ENCODE measurements at places on chromosomes 12 and 14.
A peak's percentile ranks its signal among the peaks of the same experiment; 100 is the strongest.

GRCh38 chr12:106134294-106134949 is 4.3 kb downstream of the NUAK1 start:
- no peak for DNase-seq

- DNase-seq = no peak
Observed at GRCh38 chr14:64841772-64842750, 37.6 kb downstream of the SPTB start.

DNA sequence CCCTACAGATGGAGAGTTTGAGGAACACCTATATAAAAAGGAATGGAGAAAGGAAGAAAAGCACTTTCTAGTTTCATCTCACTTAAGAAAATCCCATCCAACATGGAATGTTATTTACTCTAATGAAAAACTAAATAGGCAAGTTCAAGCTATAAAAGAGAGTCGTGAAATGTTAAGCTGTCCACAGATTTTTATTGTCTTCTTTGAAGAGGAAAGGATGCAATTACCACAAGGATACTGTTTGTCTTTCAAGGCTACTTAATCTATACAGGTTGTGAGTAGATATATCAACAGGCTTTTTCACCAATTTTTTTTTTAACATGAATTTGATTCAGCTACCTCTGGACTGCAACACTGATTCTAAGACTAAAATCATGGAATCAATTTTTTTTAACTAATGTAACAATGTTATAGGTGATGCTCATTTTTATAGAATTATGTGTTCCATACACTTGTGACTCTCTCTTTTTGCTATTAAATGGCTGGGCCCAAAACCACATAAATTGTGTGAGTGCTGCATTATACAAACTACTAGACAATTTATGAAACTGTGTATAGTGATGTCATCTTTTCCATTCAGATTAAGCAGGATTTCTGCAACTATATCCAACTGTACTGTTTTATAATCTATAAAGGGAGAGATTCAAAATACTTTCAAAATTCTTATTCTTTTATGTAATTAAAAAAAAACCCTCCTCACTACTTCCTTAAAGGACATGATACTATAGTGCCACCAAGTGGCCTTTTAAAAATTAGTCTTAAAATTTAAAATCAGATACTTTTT is 26.8 kb upstream of the BMAL2 start:
- no peak for DNase-seq

GRCh38 chr12:13918897-13919296 is 62.5 kb downstream of the GRIN2B start:
- no peak for DNase-seq

DNA sequence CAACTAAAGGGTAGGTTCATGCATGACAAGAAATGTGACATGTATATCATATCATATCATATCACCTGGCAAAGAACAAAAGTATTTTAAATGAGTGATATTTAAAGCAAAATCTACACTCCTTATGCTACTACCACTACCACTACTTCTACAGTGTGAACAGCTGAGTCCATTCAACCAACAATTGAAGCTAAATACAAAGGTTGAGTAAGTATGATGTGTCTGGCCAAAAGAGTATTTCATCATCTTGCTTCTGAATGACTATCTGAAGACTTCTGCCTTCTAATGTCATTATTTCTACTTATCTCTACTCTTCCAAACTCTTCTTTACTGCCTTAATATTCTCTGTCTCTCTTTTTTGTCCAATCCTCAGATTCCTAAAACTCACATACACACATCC is 292.6 kb upstream of the CAND1 start:
- DNase-seq = no peak

- DNase-seq = no peak
Observed at GRCh38 chr12:32146074-32146873, 39.6 kb downstream of the BICD1 start.

- DNase-seq = no peak
Observed at GRCh38 chr14:77041881-77042545, 13.5 kb upstream of the IRF2BPL start.

- no peak for DNase-seq
Observed at GRCh38 chr12:20444595-20445170, 76.3 kb downstream of the PDE3A start.

GRCh38 chr12:120599672-120600552 is 18.7 kb upstream of the POP5 start:
- DNase-seq = no peak

GRCh38 chr12:25017336-25017735 is 68.4 kb upstream of the BCAT1 start:
- no peak for DNase-seq

DNA sequence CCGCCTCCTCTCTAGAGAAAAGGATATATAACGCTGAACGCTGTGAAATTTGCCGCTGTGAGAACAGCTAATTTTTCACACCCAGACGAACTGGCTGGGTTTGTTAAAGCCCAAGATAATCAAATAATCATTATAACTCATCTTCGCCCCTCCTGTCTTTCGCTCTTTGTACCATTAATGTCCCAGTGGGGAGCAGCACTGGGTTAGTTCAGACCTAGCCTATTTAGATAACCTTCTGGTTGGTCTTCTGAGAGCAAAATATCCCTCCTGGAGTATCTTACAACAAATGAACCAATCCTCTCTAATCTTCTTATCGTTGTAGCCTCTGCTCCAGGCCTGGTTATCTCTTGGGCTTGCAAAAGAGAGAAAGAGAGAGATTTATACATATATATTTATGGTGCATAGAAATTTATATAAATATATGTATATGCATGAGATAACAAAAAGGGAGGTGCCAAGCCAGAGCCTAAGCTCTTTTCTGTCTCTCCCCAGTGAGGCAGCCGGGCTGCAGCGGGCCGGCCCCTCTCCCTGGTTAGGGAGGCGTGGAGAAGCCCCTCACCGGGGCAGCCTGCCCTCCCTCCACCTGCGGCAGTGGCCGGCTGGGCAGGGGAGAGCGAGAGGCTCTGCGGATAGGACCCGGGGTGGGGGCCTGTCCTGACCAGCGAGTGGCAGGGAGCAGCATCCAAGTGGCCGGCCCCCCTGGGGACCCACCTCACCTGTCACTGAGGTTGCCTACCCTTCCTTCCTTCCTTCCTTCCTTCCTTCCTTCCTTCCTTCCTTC is 202.0 kb upstream of the LHX5 start:
- DNase-seq = no peak

DNA sequence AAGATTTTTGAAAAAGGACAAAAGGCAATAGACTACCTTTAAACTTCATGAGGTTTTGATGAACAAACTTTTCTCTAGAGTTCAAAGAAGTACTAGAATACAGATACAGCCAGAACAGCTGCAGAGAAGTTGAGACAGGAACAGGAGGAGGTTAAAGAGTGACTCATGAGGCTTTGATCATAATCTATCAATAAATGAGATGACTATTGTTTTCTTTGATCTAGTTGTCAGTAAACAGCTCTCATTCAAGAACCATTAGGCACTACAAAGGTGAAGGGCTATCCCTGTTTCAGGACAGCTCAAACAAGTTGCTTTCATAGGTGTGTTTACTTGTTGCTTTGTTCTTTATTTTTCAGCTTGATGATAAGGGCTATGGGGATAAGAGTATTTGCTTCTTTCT is 2.4 kb downstream of the WASHC3 start:
- DNase-seq = no peak

DNA sequence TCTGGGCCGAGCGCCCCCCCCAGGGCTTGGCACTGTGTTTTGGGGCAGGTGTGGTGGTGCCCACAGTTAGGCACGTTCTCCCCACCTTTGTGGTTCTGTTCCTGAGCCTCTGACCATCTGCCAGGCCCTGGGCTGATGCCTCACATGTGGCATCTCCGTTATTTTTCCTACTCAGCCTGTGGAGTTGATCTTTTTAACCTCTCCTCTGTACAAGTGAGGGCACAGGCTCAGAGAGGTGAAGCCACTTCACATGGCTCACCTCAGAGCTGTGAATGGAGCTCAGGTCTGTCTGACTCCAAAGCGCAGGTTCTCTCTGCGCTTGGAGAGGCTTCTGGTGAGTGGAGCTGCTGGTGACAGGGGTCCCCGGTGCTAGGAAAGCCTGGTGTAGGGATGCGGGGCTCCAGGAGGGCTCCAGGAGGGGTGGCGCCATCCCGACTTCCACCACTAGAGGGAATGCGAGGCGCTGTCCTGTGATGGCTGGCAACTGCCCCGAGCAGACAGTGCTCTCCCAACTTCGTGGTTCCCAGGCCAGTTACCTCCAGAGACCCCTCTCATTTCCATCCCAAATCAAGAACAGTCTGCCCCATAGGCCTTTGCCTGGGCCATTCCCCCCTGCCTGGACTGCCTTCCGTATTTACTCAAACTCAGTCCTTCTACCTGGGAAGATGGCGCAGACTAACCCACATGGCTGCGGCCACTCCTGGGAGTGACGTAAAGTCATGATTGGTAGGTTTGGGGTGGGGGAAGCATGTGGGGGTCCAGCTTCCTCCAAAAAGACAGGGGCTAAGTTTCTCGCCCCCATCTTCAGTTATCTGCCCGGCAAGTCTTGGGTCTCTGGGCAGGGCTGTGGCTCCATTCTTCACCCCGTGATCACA is 9.9 kb downstream of the BCL7A start:
- DNase-seq = peak; percentile 76

GRCh38 chr14:96626916-96627315 is 124.7 kb downstream of the PAPOLA start:
- no peak for DNase-seq

- no peak for DNase-seq
Observed at GRCh38 chr14:64465831-64466554, 694 bp downstream of the AKAP5 start.

GRCh38 chr12:89901906-89902642 is 193.4 kb upstream of the ATP2B1 start:
- no peak for DNase-seq

- no peak for DNase-seq
Observed at GRCh38 chr12:102010265-102010994, 51.4 kb downstream of the WASHC3 start.

GRCh38 chr12:45975506-45975905 is 14.9 kb downstream of the SCAF11 start:
- no peak for DNase-seq

GRCh38 chr14:89000007-89000942 is 175.8 kb downstream of the TTC8 start:
- peak; percentile 9 for DNase-seq

Measured in pancreas (tissue), 10 donors.